HT-29 (cell line): ENCODE measurements at places on chromosomes 7 and 10. TPM values are rescaled to one million over a fixed set of nuclear protein-coding genes. Genes with fewer than 3 reads are reported as not detected.

- no peak for DNase-seq
Observed at GRCh38 chr7:29926741-29927140, 62.9 kb downstream of the SCRN1 start.

The OLAH gene
- not detected in 2 replicates for total RNA-seq

- peak; percentile 15 for DNase-seq
Observed at GRCh38 chr7:32357535-32358277, 132.5 kb downstream of the LSM5 start.

GRCh38 chr10:124384591-124385190 is 34.0 kb downstream of the OAT start:
- no peak for DNase-seq

The CISD1 gene
- 7.5 and 11.8 TPM in 2 replicates for total RNA-seq

The ANKRD1 gene
- 0.08 TPM in 1 of 2 replicates, not detected in the other for total RNA-seq

DNA sequence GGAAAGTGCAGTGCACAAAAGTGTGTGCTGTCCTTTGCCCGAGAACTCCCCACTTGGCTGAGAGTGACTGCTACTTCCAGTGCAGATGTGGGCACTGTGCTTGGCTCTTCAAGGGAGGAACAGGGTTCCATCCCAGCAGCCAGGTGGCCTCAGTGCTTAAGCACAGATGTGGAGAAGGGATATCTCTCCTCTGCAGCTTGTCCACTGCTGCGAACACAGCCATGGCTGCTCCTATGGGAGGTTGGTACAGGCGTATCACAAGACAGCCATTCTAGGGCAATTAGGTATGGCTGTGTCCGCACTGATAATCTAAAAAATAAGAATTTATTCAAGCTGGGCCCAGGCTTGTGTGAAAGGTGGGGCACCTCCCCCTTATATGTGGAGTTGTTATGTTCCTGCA is 66.6 kb downstream of the GLCCI1 start:
- DNase-seq, result no peak

DNA sequence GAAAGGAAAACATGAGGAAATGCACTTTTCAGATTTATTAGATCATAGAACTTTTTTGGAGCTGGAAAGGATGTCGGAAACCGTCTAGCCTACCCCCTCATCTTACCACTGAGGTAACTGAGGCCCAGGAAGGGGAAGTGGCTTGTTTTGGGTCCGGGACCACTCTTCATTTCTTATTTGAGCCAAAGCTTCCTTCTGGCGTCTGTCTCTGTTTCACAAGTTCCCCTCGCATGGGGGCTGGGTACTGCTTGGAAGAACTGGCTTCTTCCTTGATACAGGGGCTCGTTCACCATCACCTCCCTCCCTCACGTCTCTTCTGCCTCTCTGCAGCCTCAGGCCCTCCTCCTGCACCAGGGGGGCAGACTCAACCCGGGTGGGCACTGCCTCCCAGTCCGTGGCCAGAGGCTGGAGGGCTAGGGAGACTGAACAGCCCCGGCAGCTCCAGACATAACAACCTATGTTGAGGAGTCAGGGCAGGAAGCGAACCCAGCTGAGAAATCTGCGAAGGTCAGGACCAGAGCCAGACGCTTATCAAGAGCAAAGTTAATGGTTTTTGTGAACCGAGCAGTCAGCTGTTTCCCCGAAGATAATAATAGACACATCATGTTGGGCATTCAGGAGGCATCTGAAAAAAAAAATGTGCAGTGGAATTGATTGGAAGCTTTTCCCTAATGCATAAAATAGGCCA is 12.9 kb downstream of the HTRA1 start:
- no peak for DNase-seq

GRCh38 chr10:92573798-92574547 is at the start of gene IDE:
Gene IDE (minus strand): TSS chr10:92574093. CDS start chr10:92574019, 74 bp downstream.
- DNase-seq, result peak; percentile 87

GRCh38 chr10:96614515-96614914 is 27.7 kb upstream of the TM9SF3 start:
- peak; percentile 49 for DNase-seq

DNA sequence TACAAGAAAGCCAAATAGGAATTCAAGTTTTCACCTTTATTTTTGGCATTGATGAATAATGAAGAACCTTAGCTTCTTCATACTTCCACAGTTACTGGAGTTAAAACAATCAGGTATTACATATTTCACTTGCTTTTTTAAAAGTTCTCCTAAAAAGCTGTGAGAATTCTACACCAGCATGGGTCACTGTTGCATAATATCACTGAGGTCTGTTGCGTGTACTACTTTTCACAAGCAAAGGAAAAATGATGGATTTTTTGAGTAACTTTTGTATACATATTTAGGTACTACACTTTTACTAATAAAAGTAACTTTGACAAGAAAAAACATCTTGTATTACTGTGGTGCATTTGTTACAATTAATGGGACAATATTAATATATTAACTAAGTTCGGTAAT is 15.2 kb downstream of the FAM24B start:
- no peak for DNase-seq

DNA sequence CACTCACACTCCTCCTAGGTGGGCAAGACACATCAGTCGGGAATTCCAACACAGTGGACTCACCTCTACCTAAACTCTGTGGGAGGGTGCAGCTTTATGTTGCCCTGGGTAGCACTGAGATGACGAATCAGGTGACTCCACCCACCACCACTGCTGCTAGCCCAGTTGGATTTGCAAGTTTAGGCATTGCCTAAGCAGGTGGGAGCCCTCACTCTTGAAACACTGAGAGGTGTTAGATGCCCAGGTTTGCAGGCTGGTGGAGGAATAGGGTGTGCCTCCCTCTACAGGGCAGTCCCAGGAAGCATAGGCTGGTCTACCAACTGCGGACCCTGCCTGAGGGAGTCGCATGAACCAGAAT is 708.9 kb downstream of the POM121L12 start:
- no peak for DNase-seq

DNA sequence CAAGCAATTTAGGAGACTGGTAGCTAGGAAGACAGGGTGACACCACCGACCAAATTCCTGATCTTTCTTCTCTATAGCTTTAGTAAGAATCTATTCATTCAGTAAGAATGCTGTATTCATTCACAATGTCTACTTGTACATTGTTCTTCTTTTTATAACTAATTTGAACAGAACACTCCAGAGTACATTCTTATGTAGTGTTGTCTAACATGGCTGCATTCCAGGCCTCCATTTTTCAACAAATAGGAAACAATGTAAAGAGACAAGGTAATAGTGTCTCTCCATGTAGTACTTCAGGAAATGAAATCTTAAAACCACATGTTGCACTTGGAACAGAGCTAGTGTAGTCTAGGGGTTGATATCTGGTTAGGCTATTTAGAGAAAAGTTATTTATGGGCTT is 1.8 kb downstream of the VCL start:
- DNase-seq, result no peak

- DNase-seq, result no peak
Observed at GRCh38 chr7:129741743-129742213, 130.3 kb downstream of the NRF1 start.

DNA sequence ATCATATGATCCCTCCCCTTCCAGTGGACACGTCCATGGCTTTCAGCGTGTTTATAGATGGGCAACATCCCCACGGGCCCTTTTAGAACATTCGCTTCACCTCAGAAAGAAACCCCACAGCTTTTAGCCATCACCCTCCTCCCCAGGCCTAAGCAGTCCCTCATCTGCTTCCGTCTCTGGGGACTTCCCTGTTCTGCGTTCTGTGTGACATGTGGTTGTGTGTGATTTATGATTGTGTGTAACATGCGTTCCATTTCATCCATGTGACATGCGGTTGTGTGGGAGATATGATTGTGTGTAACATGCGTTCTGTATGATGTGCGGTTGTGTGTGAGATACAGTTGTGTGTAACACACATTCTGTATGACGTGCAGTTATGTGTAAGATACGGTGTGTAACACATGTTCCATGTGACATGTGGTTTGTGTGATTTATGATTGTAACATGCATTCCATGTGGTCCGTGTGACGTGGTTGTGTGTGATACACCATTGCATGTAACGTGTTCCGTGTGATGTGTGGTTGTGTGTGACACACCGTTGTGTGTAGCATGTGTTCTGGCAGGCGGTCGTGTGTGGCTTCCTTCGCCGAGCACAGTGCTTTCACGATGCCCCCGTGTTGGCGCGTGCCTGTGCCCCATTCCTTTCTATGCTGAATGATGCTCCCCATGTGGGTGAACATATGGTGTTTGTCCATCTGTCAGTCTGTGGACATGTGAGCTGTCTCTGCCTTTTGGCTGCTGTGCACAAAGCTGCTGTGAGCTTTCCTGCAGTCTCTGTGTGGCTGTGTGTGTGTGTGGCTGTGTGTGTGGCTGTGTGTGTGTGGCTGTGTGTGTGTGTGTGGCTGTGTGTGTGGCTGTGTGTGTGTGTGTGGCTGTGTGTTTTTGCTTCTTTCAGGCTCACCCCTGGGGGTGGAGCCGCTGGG is 26.2 kb downstream of the PWWP2B start:
- DNase-seq, result no peak

The CHN2 gene
- total RNA-seq, result 4.3 and 7.2 TPM in 2 replicates

GRCh38 chr7:64888901-64889685 is 14.0 kb upstream of the ZNF273 start:
- no peak for DNase-seq

The AGBL3 gene
- 0.18 and 0.31 TPM in 2 replicates for total RNA-seq

The GHRHR gene
- not detected in 2 replicates for total RNA-seq
